ENCODE measurements at places on chromosomes 6 and 20.

DNA sequence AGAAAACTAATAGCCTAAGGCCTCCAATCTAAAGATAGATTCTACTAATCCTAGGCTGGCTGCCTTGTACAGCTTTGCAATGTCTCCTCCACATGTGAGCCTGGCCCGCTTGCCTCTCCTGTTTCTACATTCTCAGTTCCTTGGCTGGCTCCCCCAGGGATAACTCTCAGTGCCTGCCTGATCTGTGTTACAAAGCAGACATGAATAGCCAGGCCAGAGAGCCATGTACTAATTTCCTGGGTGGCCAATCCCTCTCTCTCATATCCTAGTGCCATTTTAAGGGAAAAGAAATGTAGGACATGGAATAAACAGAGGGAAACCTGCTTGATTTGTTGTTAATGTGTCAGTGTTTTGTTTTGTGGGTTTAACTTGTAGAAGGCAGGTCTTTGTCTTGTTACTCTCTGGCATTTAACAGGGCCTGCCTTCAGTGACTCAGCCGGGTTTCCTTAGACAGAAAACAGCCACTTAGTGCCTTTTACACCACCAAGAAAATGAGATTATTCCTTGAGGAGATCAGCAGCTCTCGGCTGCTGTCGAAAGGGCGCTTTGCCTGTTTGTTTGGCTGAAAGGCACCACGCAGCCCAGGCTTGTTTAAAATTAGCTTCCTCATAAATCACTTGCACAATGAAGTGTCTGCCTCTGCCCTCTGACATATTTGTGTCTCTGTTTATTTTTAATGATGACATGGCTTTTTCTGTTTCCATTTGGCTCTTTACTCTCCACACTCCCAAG lies 702.7 kb downstream of the MAFB start:
- DNase-seq = no peak

GRCh38 chr6:161143663-161144430 lies 130.0 kb downstream of the AGPAT4 start:
- no peak for DNase-seq

- DNase-seq = no peak
Observed at GRCh38 chr6:56101141-56101553, 146.2 kb downstream of the COL21A1 start.

DNA sequence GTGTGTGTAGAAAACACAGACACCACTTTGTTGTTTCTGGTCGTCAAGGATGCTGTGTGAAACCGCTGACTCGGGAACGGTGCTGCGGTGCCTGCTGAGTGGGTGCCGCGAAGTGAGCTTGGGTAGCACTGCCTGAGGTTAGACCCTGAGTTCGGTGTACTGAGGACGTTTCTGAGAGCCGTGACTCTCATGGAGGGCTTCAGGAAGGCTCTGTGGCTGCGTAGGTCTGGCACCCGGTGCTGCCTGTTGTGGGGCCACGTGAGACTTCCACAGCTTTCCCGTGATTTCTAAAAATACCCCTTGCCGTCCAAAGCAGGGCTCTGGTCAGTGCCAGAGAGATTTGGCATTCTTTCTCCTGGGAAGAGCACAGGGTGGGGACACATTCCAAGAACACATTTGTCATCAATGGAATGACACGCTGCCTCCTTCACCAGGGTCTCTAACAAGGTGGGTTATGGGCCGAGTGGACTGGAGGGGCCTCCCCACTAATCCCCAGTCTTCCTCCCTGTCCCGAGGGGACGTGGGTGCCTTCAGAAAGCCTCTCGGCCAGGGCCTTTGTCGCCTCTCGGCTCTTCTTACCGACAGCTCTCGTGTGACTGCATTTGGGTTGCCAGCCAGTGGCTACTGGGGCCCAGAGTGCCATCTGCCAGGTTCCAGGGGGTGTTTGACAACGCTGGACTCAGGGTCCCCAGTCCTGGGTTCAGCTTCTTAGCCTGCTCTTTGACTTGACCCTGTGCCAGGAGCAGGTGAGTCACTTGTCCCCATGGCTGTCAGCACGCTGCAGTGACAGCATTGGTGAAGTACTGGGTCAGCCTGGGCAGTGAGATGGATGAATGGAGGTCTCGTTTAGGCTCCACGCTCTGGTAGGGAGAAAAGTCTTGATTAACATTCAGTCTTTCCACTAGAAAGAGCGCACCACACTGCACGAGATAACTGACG lies 62.2 kb downstream of the SYNJ2 start:
- no peak for DNase-seq

- DNase-seq = no peak
Observed at GRCh38 chr20:37531856-37532255, 4.2 kb upstream of the BLCAP start.

- DNase-seq = no peak
Observed at GRCh38 chr20:20711413-20711812, 1.0 kb downstream of the RALGAPA2 start.

DNA sequence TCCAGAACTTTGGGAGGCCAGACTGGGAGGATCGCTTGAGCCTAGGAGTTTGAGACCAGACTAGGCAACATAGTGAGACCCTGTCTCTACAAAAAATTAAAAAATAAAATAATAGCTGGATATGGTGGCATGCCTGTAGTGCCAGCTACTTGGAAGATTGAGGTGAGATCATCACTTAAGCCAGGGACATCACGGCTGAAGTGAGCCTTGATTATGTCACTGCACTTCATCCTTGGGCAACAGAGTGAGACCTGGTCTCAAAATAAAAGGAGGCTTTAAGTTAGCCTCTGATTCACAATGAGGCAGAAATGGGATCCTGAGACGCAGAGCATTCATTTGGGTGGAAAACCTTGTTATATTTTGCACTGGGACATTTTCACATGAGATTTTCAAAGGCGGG lies 57.0 kb downstream of the TULP4 start:
- DNase-seq = no peak

Data from effector memory CD4-positive, alpha-beta T cell (primary cell).